Lower lobe of right lung (tissue), 2 donors: ENCODE measurements at places on chromosomes 1 and 21. TPM values are rescaled to one million over a fixed set of nuclear protein-coding genes. Genes with fewer than 3 reads are reported as not detected.

CYP4Z1 gene
- 1.4 TPM for total RNA-seq

GRCh38 chr1:83838573-83838972 lies 160.4 kb downstream of the TTLL7 start:
- no peaks in the 10 kb centered on the region for H3K36me3 ChIP-seq
- no peak overlapping the region for H3K27ac ChIP-seq
- no peak overlapping the region for H3K4me3 ChIP-seq
- no peak for DNase-seq

- peaks cover 64% of the 10 kb centered on the region for H3K4me1 ChIP-seq
These were observed 3.1 kb downstream of the IL6R start for GRCh38 chr1:154408174-154408777.

SRRM1 gene
- total RNA-seq: 115 TPM

DNA sequence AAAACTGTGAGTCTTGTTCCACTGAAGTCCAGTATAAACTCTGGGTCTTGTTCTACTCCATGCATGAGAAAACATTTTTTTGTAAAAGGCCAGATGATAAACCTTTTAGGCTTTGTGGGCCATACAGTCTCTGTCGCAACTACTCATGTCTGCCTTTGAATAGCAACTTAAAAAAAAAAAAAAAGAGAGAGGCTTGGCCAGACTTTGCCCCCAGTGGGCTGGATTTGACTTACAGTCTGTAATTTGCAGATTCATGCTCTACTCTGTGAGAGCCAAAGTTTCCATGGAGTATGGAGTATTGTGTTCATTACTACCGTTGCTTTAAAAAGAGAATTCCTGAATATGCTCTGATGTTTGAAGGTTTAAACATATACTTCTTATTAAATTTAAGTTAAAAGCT lies 654.9 kb upstream of the PKN2 start:
- no peaks in the 10 kb centered on the region for H3K36me3 ChIP-seq
- no peak overlapping the region for H3K27ac ChIP-seq
- H3K4me1 ChIP-seq: no peaks in the 10 kb centered on the region
- DNase-seq: no peak
- no peaks in the 10 kb centered on the region for H3K27me3 ChIP-seq

- H3K36me3 ChIP-seq: no peaks in the 10 kb centered on the region
- no peak for DNase-seq
- H3K4me3 ChIP-seq: no peak overlapping the region
- peaks cover 13% of the 10 kb centered on the region for H3K27me3 ChIP-seq
- no peak overlapping the region for H3K27ac ChIP-seq
These were observed 42.0 kb upstream of the TSPEAR start for GRCh38 chr21:44753357-44753756.

DNA sequence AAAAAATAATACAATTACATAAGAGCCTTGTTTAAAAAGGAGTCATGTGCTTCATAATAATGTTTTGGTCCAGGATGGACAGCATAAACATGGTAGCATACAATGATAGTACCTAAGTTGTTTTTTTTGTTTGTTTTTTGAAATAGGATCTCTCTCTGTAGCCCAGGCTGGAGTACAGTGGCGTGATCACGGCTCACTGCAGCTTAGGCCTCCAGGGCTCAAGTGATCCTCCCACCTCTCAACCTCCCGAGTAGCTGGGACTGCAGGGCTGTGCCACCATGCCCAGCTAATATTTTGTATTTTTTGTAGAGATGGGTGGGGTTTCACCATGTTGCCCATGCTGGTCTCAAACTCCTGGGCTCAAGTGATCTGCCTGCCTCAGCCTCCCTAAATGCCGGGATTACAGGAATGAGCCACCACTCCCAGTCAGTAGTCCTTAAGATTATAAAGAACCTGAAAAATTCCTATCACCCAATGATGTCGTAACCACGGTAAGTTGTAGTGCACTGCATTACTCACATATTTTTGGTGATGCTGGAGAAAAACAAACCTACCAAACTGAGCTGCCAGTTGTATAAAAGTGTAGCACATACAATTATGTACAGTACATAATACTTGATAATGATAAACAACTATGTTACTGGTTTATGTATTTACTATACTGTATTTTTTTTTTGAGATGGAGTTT lies 22.4 kb upstream of the RCOR3 start:
- no peak overlapping the region for H3K4me3 ChIP-seq
- no peaks in the 10 kb centered on the region for H3K4me1 ChIP-seq
- DNase-seq: no peak
- no peaks in the 10 kb centered on the region for H3K36me3 ChIP-seq
- H3K27ac ChIP-seq: no peak overlapping the region

- no peaks in the 10 kb centered on the region for H3K27me3 ChIP-seq
- DNase-seq: no peak
- H3K4me1 ChIP-seq: no peaks in the 10 kb centered on the region
- no peak overlapping the region for H3K4me3 ChIP-seq
- no peak overlapping the region for H3K27ac ChIP-seq
- peaks cover 82% of the 10 kb centered on the region for H3K36me3 ChIP-seq
These were observed 44.1 kb upstream of the EIF4G3 start for GRCh38 chr1:21220815-21221214.

DNA sequence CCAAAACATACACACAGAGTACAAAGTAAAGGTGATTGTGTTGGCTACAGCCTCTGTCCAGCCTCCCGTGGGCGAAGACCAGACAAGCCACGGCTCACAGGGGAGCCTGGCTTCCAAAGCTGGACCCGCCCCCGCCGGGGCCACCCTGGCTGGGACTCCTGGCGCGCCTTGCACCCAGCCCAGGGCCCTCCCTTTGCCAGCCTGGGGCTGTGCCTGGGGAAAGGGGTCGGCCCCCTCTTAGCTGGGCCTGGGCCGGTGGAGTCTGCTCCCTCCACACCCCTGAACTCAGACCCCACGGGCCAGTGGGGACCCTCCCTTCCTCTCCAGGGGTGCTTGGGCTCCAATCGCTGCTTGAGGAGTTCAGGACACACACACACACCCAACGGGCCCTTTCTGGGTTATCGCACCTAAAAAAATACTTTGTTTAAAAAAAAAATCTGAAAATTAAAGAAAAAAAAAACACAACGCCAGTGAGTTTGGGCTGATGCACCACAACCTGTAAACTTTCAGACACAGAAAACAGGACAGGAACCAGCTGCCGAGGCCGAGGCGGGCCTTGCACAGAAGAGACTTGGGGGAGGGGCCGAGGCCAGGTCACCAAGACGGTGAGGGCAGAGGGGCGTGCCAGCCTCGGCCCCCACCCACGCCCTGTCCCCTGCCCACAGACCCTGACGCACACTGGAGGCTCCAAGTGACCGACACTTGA lies 56.3 kb downstream of the KCNAB2 start:
- H3K4me1 ChIP-seq: no peaks in the 10 kb centered on the region
- peak; percentile 42 for DNase-seq
- H3K27ac ChIP-seq: no peak overlapping the region

- no peak for DNase-seq
- H3K27me3 ChIP-seq: peaks cover 6% of the 10 kb centered on the region
- H3K4me1 ChIP-seq: no peaks in the 10 kb centered on the region
- H3K4me3 ChIP-seq: no peak overlapping the region
- no peaks in the 10 kb centered on the region for H3K36me3 ChIP-seq
These were observed 12.0 kb upstream of the WNT3A start for GRCh38 chr1:227994632-227995300.

DNA sequence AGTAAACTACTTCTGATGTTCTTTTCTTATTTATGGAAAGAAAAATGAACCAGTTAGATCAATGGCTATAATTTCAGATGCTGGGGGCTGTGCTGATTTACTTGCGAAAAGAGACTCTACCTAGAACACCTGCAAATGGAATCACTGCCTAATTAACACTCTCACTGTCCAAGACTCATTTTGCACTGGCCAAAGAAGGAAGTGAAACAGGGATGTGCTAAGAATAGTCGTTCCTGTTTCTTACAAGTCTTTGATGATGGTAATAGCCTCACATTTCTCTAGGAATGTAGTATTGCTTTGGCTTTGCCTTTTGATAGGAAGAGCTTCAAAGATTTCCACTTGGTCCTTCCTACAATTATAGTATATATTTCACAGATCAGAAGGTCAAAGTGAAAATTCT lies 12.7 kb upstream of the TSNAX start:
- H3K4me3 ChIP-seq: no peak overlapping the region
- H3K36me3 ChIP-seq: no peaks in the 10 kb centered on the region
- DNase-seq: no peak

DNA sequence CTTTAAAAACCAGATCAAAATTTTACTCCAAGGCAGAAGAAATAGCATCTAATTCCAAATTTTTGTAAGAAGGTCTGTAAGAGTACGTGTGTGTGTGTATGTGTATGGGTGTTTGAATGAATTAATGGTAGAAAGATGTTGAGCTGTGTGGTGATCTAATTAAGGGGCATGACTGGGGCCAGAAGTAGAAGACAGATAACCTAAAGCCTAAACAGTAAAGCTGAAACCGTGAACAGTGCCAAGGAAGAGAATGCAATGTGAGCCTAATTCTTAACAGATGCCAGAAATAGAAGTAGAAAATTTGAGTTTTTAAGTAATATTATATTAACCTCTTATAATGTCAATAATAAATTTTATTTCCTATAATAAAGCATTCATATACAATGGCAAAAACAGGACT lies 38.2 kb downstream of the BRINP3 start:
- H3K27ac ChIP-seq: no peak overlapping the region
- H3K4me1 ChIP-seq: no peaks in the 10 kb centered on the region
- no peaks in the 10 kb centered on the region for H3K36me3 ChIP-seq
- no peak for DNase-seq

GRCh38 chr1:39507230-39507928 lies 15.9 kb downstream of the BMP8A start:
- no peak overlapping the region for H3K4me3 ChIP-seq
- no peaks in the 10 kb centered on the region for H3K36me3 ChIP-seq
- no peak for DNase-seq
- H3K4me1 ChIP-seq: peaks cover 11% of the 10 kb centered on the region
